ENCODE measurements at places on chromosomes 6 and 20.

- DNase-seq, result no peak
Measured at GRCh38 chr6:5012519-5012918, 8.7 kb upstream of the RPP40 start.

DNA sequence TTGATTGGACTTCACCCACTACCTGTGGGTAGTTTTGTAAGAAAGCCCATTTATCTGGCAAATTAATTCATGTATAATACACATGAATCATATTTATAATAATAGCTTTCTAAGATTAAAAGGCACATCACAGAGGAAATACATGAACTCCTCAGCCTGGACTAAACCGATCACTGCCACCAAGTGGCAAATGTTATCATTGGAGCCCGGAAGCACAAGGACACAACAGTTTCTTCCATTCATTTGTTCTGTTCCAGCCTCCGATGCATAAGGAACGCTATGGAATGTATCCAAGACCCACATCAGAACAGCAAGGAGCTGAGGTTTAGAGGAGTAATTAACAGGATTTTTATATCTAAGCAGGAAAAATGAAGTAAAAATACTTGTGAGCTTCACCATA lies 13.9 kb upstream of the IPCEF1 start:
- peak; percentile 48 for DNase-seq

- peak; percentile 47 for DNase-seq
Measured at GRCh38 chr6:13624871-13625288, 9.7 kb downstream of the NOL7 start.

DNA sequence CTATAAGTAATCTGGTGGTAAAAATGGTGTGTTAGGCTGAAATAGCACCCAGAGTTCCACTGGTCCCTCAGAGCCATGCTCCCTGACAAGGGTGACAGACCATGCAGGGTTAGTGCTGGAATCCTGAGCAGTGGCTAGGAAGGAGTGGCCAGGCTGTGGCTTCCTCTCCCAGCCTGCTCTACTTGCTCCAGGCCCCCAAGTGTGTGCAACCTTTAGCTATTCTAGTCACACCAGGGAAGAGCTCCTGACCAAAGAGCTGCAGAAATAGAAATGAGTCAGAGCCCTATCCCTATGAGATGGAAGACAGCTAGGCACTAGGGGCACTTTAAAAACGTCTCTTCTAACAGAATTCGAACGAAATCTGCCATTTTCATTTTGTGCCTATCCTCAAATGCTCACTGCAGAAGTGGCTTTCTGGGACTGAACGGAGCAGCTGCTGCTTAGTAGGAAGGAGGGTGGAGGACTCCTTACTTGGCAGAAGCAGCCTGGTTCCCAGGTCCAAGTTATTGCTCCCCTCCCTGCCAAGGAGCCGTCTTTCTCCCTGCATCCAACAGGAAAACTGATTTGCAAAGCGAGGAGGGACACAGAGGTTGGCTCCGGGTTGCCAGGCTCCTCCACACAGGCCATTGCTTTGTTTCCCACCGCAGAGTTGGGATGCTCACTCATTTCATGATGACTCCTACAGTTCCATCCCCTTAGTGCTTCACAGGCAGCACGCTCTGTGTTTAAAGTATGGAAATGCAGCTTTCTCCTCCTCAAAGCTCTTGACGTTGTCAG lies 754.5 kb downstream of the C6orf118 start:
- DNase-seq, result peak; percentile 9

DNA sequence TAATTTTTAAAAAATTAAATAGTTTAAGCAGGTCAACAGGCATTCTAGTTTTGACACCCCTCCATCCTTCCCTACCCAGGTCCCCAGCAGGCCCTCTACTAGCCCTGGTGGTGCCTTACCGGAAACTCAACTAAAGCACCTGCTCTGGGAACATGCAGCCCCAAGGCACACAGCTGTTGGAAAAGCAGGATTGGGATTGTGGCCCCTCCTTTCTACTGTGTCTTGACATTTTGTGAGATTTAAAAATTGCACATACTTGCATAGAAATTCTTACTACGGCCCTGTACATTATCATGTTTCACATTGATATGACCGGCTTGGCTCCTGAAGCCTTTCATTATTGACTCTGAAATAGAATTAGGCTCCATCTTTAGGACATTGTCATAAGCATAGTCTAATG lies 423.2 kb downstream of the GRIK2 start:
- no peak for DNase-seq

GRCh38 chr6:151018911-151019782 lies 153.6 kb downstream of the MTHFD1L start:
- DNase-seq, result no peak

DNA sequence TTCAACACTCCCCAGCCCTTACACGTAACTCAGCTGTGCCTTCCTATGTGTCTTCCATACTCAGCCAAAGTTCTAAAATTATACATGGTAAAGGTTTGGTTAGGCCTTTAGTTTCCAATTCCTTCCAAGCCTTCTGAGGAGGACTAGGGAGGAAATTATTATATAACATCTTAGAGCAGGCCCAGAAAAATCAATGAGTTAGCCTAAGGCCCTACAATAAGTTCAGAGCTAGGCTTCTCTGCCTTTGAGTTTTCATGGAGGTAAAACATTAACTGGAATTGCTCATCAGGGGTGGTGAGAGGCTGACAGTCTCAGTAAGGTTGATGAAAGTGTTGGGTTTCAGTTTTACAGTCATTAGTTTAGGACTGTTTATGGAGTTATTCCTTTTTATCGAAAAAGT lies 286.0 kb downstream of the ADGB start:
- no peak for DNase-seq

DNA sequence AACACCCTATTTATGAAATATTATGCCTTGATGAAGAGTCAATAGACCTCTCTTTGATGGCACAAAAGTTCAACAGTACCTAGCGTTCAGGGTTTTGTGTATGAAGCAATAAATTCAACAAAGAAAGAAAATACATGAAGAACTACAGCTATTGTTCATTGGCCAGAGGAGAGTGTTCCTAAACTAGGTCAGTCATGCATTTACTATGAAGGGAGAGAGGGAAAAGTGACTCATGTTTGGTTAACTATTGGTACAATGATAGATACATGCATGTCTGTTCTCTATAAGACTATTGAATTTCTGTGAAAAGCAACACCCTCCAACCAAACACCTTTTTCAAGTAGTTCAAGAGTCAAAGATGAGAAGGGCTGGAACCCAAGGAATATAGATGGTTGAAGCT lies 50.7 kb downstream of the CLIC5 start:
- DNase-seq, result peak; percentile 49

GRCh38 chr6:41824571-41825569 lies 37.4 kb downstream of the TOMM6 start:
- peak; percentile 76 for DNase-seq

- DNase-seq, result no peak
Measured at GRCh38 chr6:45743028-45743615, 272.5 kb downstream of the CLIC5 start.

- DNase-seq, result no peak
Measured at GRCh38 chr6:33241968-33242367, 29.7 kb downstream of the VPS52 start.

DNA sequence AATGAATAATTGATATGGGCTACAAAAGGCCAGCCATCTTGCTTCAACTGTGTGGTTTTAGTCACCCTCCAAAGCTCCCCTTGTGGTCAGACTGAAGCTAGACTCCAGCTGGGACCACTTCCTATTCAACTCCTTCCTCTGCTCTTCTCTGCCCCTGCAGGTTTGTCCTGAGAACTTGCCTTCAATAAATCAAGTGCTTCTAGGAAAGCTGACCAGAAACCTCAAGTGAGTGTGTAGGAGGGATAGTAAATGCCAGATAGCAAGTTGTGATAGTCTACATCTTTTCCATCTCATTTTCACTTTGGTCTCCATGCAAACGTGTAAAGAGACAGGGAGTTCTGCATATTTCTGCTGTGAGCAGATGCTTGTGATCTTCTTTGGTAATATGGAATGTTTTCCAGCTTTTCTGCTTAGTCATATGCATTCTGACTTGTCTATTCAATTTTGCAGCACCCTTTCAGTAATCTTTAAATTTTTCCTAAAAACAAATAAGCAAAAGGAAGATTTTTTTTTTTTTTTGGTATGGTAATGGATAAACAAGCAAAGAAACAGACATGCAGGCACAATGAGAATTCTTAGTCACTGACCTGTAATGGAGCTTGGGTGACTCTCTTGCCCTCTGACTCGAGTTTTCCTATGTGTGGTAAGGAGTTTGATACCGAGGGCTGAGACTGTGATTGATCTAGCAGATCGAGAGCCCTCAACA lies 201.3 kb upstream of the BTBD3 start:
- DNase-seq, result peak; percentile 84

DNA sequence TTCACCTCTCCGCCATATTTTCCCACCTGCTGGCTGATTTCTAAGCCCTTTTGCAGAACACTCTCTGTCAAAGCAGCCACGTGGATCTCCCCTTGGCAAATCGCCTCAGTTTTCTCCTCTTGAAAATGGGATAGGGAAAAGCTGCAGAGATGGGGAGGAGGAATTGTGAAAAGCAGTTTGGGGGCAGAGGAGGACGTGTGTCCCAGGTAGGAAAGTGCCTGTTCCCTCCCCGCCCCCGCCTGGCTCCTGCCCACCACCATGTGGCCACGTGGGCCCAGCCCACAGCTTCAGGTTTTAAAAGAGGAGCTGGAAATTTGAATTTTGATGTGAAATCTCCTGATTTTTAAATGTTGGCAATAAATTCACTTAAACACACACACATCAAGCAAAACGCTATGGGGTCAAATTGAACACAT lies 3.6 kb upstream of the CEBPB start:
- no peak for DNase-seq

All from LHCN-M2 (cell line).